DND-41 (cell line): ENCODE measurements at places on chromosomes 1 and 21.

GRCh38 chr1:160453443-160453842 is 53.1 kb downstream of the VANGL2 start:
- no peak overlapping the region for H3K4me3 ChIP-seq
- no peaks in the 10 kb centered on the region for H3K4me1 ChIP-seq
- DNase-seq, result no peak
- H3K36me3 ChIP-seq, result no peaks in the 10 kb centered on the region

- no peaks in the 10 kb centered on the region for H3K36me3 ChIP-seq
- DNase-seq, result no peak
- no peaks in the 10 kb centered on the region for H3K27me3 ChIP-seq
- no peaks in the 10 kb centered on the region for H3K4me1 ChIP-seq
- H3K4me3 ChIP-seq, result no peak overlapping the region
- H3K27ac ChIP-seq, result no peak overlapping the region
These were observed 104.0 kb upstream of the ESRRG start for GRCh38 chr1:216827251-216827650.

GRCh38 chr1:17924578-17924977 is 169.4 kb downstream of the ACTL8 start:
- H3K27me3 ChIP-seq, result no peaks in the 10 kb centered on the region
- no peak overlapping the region for H3K27ac ChIP-seq
- DNase-seq, result no peak
- no peak overlapping the region for H3K4me3 ChIP-seq

- no peaks in the 10 kb centered on the region for H3K4me1 ChIP-seq
- no peak overlapping the region for H3K4me3 ChIP-seq
- H3K27me3 ChIP-seq, result no peaks in the 10 kb centered on the region
- no peaks in the 10 kb centered on the region for H3K36me3 ChIP-seq
- DNase-seq, result no peak
These were observed 166.4 kb upstream of the AJAP1 start for GRCh38 chr1:4488018-4488417.

DNA sequence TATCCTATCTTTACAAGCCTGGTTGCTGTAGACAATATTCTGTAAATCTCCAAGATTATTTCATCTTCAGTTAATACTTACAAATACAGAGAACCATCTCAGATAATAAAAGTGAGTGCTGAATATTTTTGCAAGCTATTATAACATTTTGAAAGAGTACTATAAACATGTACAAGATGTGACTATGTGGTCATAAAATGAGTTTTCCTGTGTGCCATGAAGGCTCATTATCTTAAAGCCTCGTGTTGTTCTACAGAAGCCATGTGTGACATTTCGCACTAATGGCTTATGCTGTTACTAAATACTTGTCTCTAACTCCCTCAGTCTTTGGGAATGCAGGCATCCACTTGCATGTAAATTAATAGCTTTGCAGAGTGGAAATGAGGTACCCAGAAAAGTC is 48.3 kb downstream of the SAMSN1 start:
- no peak overlapping the region for H3K27ac ChIP-seq
- no peak for DNase-seq
- H3K27me3 ChIP-seq, result no peaks in the 10 kb centered on the region
- H3K4me3 ChIP-seq, result no peak overlapping the region
- peaks cover 100% of the 10 kb centered on the region for H3K36me3 ChIP-seq

DNA sequence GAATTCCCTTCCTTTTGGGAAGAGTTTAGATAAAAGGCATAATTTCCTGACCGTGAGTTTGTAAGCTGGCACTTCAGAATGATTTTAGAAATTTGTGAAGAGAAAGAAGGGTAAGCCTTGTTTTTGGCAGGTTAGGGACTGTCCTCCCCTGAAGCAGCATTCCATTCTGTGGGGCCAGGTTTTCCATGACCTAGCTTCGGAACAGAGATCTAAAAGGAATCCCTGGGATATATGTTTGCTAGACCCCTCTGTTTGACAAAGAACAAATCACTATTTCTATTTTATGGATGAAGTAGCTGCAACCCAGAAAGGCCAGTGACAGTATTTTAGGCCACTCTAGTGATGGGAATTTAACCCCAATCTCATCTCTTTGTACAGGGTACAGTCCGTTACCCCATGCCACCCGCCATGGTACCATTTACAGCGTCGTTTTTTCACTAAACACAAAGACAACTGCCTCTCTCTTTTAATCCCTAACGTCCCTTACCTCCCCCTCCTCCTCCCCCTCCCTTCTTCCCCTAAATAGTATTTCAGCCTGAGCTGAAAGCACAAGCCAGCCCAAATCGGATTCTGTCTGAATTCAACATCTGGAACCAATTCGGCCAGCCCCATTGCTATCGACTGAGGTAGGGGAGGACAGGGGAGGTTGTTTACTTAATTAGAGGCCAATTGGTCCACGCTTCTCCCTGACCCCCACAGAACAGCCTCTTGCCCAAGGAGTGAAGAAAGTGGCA is 23.4 kb upstream of the IKBKE start:
- no peak overlapping the region for H3K27ac ChIP-seq
- no peak overlapping the region for H3K4me3 ChIP-seq
- no peaks in the 10 kb centered on the region for H3K4me1 ChIP-seq
- no peak for DNase-seq
- no peaks in the 10 kb centered on the region for H3K27me3 ChIP-seq

GRCh38 chr1:92399076-92399475 is 87.6 kb downstream of the GFI1 start:
- no peak overlapping the region for H3K27ac ChIP-seq
- no peaks in the 10 kb centered on the region for H3K27me3 ChIP-seq
- peaks cover 14% of the 10 kb centered on the region for H3K4me1 ChIP-seq
- no peak for DNase-seq

DNA sequence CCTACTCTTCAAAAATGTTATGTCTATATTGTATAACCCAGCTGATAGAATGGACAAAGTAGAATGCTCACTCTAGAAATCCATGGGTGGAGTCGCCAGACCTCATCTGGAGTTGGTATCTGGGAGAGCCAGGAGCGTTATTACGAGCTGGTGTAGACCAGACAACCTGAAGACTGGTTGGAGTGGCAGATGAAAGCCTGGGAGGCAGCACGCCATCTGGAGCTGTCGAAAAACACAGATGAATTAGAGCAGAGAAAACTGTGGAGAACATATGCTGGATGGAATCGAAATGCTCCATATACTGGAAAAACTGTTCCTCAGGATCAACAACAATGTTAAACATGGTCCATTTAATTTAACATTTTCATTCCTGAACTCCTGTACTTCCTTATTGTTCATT is 333.6 kb downstream of the KCTD3 start:
- H3K4me3 ChIP-seq, result no peak overlapping the region
- H3K27me3 ChIP-seq, result no peaks in the 10 kb centered on the region
- no peak overlapping the region for H3K27ac ChIP-seq
- no peaks in the 10 kb centered on the region for H3K36me3 ChIP-seq
